SW480 (cell line): ENCODE measurements at places on chromosomes 4 and X.

- peak; percentile 2 for DNase-seq
Measured at GRCh38 chrX:106862972-106863688, 40.0 kb downstream of the RIPPLY1 start.

GRCh38 chrX:76029385-76029784 is 143.5 kb upstream of the PBDC1 start:
- DNase-seq = no peak

GRCh38 chrX:73831500-73831899 is 268.5 kb downstream of the CHIC1 start:
- DNase-seq = no peak

GRCh38 chr4:38160487-38161207 is 200.4 kb downstream of the PTTG2 start:
- DNase-seq = peak; percentile 96

DNA sequence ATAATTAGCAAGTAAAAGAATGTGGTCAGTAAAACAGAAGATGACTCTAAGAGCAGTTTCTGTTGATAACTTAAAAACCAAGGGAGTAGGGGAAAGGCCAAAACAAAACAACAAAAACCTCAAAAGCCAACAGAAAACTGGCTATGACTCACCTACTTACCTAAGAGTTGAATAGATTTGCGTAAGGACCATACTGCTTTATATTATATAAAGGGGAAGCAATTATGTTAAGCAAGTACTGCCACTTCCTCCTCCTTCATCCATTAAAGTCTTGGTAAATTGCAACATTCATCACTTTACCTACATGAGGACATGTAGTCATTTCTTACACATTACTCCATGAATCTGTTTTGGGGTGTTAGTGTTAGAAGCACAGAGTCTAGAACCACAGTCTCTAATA is 85.9 kb upstream of the FAM47A start:
- no peak for DNase-seq

- DNase-seq = no peak
Measured at GRCh38 chr4:58871509-58871908, 1761.3 kb upstream of the IGFBP7 start.

GRCh38 chr4:40948014-40948413 is 198.3 kb downstream of the NSUN7 start:
- no peak for DNase-seq

- no peak for DNase-seq
Measured at GRCh38 chr4:15374656-15375055, 53.2 kb upstream of the C1QTNF7 start.

GRCh38 chr4:2142630-2143427 is 83.7 kb downstream of the NAT8L start:
- no peak for DNase-seq

DNA sequence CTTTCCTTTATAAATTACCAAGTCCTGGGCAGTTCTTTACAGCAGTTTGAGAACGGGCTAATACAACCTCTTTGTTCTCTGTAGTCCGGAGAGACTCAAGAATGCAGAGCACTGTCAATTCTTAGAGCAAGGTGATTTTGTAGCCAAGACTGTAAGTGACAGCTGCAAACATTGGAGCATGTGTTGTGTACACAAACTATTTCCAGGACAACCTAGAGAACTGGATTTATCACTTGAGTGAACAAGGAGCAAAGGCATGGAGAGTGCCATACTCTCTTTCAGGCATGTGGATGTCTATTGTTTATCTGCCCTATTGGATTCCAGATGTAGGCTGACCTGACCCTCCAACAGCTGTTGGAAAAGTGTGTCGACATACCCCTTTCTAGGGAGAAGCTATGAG is 153.9 kb downstream of the SPANXN3 start:
- DNase-seq = no peak

GRCh38 chr4:30727409-30727808 is 7.2 kb downstream of the PCDH7 start:
- no peak for DNase-seq

GRCh38 chr4:123449362-123449761 is 52.8 kb downstream of the SPRY1 start:
- DNase-seq = no peak

DNA sequence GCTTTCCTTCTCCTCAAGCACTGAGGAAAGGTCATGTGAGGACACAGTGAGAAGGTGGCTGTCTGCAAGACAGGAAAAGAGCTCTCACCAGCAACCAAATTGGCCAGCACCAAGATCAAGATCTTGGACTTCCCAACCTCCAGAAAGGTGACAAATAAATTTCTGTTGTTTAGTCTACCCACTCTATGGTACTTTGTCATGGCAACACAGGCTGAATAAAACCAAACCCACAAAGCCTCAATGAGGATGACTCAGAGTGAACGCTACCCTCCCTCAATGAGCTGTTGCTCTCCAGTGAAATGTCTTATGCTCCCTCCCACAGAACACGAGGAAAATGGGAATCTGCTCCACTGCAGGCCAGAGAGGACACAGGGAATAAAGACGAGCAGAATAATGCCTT is 244.1 kb downstream of the RAB28 start:
- DNase-seq = peak; percentile 41

GRCh38 chrX:150482537-150483206 is 85.7 kb upstream of the MTM1 start:
- DNase-seq = peak; percentile 73

GRCh38 chr4:7108046-7108625 is 40.3 kb upstream of the GRPEL1 start:
- no peak for DNase-seq

DNA sequence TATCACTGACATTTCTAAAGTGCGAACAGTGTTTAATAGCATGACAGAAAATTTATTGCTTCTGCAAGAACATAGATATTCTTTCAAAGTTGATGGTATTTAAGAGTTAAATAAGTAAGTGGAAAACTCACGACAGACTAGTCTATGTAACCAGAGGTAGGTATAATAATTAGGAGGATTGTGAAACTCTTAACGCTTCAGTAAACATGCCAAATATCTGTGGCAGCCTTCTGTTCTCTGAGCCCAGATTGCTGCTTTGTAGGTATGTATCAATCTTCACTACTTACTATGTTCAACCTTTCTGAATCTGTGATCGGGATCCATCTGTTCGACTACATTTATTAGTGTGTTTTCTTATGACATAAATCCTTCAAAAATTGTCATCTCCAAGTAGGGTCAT is 53.6 kb upstream of the SPANXB1 start:
- no peak for DNase-seq

DNA sequence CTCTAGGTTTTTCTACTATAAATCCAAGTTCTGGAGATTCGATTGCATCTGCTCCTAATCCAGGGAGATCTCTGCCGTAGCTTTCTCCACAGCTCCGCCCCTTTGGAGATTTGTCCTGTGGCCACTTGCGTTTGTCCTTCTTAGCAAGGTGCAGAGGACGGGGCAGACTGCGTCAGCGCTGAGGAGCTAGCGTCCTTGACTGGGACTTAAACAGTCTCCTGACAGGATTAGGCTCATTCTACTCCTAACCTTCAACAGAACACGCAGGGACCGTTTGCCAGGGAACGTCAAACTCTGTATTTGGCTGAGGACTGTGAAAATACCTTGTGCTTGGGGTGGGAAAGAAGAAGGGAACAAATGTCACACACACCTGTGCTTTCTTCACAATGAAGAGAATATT is 38.6 kb downstream of the SORBS2 start:
- DNase-seq = peak; percentile 65

DNA sequence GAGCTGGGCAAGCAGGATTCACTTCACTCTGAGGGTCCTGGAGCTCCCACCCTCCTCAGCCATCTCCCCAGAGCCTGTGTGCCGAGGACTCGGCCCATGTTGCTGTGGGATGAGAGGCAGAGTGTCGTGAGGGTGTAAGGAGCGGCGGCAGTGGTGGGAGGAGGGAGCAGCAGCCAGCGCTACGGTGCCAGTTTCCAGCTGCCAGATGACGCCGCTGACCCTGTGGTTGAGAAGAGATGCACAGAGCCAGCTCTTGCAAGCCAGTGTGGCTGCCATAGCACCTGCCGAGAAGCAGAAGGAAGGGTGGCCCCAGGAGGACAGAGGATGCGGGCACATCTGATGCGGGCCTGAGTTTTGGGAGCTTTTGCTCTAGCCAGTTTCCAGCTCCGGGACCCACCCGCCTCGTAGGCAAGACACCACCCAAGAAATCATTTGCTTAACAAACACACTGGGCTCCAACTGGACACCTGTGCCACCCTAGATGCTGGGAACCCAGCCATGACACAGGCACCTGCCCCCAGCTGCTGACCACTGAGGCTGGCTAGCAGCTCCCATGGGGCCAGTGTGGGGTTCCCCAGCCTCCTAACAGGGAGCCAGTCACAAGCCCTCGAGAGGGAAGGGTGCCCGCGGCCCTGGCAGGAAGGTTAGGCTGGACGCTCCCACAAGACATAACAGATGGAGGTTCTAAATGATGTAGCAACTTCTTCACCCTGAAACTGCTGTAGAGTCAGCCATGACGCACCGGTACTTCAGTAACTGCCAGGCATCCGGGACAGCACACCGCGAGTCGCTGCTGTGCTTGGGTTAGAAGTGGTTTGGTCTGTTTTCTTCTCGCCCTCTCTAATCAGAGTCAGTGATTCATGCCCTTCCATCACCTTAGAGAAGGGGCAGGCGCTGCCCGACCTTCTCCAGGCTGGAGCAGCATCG is 8.9 kb downstream of the MSANTD1 start:
- DNase-seq = no peak

DNA sequence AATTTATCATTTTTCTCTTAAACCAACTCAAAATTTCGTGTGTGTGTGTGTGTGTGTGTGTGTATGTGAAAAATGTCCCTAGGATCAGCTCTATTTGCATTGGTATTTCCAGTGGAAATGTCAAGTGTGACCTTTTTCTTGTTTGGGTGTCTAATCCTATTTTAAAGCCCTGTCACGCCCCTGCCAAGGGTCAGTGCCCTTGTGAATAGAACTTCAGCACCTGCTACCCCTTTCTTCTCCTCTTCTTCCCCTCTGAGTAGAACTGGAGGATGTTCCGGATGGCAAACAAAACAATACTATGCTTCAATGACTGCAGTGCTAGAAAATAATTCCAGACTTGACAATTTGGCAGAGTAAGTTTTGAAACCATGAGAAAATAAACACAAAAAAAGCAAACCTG is 67.3 kb downstream of the SPRY1 start:
- DNase-seq = no peak

DNA sequence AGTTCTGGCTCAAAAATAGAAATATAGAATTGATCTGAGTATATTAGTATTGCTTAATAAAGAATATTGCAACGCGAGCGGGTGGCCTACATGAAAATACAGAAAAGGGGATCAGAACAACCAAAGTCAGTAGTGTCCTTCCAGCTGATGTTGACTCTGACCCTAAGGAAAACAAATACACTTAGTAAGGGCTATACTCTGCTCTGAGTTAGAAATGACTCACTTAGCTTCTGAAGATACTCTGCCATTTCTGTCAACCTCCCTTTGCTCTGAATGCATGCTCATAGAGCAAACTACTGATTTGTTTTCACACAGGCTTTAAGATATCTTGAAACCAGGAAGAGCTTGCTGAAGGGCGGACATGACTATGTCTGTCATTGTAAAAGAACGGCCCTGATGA is 22.6 kb upstream of the NMU start:
- no peak for DNase-seq

DNA sequence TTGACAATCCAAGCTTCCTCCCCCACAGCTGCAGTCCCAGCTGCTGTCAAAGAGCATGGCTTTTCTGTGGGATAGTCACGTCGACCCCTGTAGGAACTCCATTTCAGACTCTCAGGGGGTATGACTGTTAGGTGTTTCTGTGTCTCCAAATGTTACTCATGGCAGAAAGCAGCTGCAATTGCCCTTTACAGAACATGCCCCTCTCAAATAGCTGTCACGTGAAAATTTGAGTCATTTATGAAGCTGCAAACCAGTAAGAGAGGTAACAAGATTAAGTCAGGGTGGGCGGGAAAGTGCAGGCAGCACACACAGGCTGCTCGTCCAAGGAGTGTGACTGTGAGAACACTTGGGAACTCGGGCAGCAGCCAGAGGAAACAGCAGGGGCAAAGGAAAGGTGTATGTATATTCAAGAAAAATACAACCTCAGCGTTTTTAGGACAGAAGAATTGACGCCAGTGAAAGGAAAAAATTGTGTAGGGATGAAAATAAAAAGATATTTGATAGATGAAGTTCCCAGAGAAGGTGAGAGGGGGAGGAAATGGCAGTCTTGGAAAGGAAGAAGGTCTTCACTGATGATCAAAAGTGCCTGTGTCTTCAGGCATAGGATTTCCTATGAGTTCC is 66.5 kb upstream of the TMEM184C start:
- no peak for DNase-seq

DNA sequence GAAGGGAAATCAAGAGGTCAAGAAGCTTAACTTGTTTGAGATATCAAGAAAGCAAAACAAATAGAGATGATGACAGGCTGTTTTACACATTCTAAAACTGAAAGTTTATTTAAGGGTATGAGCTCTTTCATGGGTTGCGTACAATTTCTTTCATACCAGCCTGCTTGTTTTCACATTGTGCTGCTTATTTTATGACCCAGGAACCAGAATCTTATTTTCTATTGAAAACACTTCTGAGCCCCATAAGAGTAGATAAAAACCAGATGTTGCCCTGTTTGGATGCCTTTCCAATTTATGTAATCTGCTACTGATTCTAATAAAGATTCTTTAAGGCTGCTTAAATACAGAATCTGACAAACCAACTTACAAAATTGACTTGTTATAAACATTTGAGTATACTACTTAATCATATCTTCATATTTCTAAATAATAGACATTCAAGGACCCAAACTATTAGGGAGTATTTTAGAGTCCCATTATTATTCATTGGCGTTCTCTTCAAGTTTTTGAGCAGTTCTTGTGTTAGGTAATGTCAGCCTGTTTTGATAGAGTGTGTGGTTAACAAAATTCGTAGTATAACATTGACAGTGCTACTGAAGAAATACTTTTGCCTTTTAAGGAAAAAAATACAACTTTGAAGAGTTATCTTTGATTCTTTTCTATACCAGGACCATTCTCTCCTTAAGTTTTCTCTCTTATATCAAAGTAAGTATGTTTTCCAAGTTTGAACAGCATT is 74.4 kb downstream of the PDLIM5 start:
- no peak for DNase-seq

- DNase-seq = no peak
Measured at GRCh38 chr4:118289794-118290193, 63.0 kb downstream of the PRSS12 start.

- no peak for DNase-seq
Measured at GRCh38 chr4:32499171-32499570, 1779.0 kb downstream of the PCDH7 start.

DNA sequence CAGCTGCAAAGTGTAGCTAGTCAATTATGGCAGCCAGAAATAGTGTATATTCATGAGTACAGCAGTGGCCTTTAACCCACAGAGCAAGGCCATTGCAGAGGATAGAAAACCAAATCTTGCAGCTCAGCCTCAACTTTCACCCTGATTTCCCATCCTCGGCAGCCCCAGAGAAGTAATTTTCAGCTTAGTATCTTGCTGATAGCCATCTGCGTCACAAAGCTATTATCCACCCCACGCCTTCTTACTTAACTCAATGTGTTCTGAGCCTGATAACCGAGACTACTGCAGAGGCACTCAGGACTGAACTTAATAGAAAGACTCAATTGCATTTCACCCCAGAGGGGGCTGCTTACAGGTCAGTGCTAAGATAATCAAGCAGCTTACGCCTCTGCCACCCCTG is 174.5 kb upstream of the MAOA start:
- DNase-seq = no peak
